ENCODE measurements at places on chromosomes 3 and 15.

GRCh38 chr15:72334842-72335241 lies 14.9 kb upstream of the CELF6 start:
- no peak for DNase-seq

- no peak for DNase-seq
These were observed 10.3 kb downstream of the SEC13 start for GRCh38 chr3:10310578-10310977.

DNA sequence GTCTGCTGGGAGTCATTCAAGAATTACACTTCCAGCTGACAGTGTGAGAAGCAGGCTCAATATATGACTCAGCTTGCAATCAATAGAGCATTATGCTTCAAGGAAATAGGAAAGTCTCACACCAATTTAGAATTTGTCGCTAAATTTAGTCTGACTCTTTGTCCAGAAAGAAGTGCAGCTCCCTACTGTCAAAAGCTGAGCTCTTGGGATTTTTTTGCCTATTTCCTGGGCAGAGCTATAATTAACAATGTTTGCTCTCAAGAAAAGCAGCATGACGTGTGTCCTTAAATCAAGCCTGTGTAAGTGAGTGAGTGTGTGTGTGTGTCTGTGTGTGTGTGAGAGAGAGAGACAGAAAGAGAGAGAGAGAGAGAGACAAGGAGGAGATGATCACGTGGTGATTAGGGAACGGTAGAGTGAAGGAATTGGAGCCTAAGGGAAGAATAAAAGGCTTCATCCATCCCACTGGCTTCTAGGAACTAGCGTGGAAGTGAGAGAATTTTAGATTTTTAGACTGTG lies 16.4 kb upstream of the SLC35G2 start:
- DNase-seq: no peak

DNA sequence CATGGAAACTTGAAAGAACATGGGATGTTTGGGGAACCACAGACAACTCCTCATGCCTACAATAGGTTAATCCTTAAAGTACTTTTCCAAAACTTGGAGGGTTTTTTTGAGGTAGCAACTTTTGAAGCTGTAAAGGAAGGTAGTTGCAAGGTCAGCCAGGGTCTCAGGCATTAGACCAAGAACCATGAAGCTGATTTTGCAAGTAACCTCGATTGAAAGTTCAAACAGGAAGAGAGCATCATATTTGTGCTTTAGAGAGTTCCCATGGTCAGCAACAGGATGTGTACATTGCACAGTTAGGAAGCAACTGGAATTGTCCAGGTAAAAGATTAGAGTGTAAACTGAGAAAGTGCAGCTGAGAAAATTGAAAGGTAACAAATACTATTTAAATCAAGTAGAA lies 199.8 kb upstream of the NR2F2 start:
- DNase-seq: no peak

DNA sequence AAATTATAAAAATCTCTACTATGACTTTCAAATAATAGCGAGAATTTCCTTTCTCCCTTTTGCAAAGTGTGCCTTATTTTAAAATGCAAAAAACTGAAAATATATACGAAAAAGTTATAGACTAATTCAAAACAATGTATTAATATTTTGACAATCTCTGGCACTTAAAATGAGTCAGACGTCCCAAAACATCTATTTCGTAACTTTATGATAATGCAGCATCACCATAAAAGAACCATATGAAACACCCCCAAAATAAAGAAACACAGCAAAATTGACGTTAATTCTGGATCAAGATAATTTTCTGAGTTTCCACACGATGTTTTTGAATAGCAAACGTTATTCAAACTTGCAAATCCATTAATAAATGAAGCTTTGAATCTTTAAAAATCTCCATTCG lies 1.0 kb downstream of the COPS2 start:
- DNase-seq: no peak

DNA sequence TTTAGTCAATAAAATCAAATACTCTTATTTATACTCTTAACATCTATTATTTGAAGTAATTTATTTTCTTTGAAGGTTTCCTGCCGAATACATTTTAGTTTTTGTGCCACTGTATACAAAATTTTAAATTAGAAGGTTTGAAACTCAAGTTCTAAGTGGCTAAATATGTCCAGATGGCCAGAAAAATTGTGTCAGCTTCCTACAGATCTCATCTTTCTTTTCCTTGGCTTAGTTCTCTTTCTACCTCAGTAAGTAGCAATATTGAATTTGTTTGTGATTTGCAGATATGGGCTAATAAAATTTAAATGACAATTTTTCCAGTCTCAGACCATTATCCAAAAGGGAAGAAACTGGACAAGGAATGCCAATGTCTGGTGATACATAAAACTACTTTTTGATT lies 452.1 kb downstream of the ROBO2 start:
- DNase-seq: no peak

GRCh38 chr15:59105854-59106253 lies 908 bp downstream of the CCNB2 start:
- DNase-seq: no peak

- no peak for DNase-seq
These were observed 367.7 kb downstream of the CGGBP1 start for GRCh38 chr3:87691109-87691508.

DNA sequence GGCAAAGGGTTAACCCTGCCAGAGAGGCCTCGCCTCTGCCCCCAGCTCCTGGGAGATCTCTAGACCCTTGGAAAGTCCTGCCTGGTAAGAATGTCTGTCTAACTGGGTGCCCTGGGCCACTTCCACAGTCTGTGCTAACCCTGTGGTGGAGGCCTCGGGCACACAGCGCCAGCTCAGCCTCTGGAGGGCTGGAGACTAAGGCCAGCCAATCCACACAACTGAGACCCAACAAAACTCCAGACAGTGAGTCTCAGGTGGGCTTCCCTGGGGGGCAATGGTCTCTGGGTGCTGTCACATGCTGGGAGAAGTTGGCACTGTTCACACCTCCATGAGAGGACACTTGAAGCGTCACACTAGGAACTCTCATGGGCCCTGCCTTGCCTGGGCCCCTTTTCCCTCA lies 19.5 kb downstream of the ZXDC start:
- no peak for DNase-seq

DNA sequence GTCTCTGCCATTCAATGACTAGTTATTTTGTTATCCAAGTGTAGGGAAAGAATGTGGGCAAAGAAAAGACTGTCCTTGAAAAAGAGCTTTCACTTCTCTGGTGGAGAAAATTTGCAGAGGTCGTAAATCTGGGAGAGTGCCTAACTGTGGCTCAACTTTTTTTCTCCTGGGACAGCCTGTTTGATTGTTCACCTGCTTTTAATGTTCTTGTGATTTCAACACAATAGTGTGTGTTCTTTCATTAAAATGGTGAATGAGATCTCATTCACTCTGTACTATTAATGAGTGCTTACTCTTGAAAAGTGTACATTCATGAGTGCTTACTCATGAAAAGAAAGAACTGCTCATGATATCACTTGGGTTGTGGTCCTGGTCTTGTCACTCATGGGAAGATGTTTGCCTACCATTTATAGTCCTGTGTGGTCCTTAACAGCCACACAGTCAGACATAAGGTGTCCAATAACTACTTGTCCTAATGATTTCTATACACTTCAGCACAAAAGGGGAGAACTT lies 567.3 kb downstream of the GRM7 start:
- no peak for DNase-seq

- peak; percentile 42 for DNase-seq
These were observed 60.5 kb upstream of the KLF13 start for GRCh38 chr15:31265871-31266711.

- DNase-seq: no peak
These were observed 16.8 kb downstream of the ATG7 start for GRCh38 chr3:11288786-11289637.

- peak; percentile 39 for DNase-seq
These were observed 125.5 kb downstream of the GADL1 start for GRCh38 chr3:30768703-30769550.

GRCh38 chr3:152302521-152303021 lies 33.8 kb downstream of the MBNL1 start:
- DNase-seq: no peak

DNA sequence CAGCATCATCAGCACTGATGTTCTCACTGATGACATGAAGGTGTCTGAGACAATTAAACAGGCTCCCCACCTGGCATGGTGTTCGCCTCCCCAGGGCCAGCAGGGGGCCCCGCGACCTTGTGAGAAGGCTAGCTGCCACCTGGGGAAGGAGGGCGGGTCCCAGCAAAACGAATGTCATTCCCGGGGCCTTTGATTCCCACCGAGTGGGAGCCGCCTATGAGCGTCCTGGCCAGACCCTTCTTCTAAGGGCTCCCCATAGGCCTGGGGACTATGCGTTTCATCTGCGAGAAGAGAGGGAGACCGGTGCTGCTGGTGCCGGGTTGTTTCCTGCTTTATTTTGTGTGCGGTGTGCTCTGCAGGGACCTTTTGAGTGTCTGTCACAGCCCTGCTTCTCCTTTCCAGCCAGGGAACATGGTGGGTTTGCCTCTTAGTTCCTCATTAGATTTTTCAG lies 20.5 kb upstream of the MINDY4B start:
- DNase-seq: peak; percentile 23

GRCh38 chr3:157914882-157915281 lies 191.3 kb downstream of the SHOX2 start:
- no peak for DNase-seq

DNA sequence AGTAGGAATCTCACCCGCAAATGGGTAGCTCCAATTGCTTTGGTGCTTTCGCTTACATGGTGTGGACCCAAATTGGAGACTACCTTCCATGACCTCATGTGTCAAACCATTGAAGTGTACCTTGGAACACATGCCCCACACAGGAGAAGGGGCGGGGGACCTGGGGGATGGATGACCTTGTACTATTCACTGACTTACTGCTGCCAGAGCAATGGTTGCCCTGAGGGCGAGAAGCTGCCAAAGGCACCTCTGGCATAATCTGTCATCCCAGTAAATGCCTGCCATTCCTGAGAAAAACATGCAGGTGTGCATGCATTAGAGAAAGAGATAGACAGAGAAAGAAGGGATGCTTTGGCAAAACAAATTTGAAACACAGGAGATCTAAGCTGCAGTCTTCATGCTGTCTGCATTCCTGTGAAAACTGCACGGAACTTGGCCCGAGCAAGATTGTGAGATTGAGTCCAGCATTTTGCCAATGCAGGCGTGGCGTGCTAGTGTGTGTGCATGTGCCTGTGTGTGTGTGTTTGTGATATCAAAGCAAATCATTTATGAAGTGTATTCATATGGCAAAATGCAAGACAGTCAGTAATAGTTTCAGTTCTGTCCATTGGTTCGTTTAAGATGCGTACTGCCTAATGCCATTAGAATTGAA lies 219.5 kb upstream of the MDFIC2 start:
- no peak for DNase-seq

DNA sequence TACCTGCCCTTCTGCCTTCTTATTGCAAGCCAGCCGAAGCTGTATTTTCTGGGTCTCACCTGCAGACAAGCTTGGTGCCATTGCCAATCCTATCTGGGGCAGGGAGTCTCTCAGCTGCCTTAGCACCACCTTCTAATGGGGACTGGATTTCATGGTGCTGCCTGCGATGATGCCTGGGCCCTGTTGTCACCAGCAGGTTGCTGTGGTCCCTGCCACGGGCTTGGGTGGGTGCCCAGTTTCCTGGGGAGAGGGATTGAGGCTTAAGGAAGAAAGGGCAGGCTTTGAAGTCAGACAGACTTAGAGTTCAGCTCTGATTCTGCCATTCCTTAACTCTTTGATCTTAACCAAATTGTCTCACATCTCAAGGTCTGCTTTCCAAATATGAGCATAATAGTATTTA lies 87.4 kb upstream of the CD96 start:
- DNase-seq: no peak

GRCh38 chr3:188780193-188781147 lies 391.3 kb upstream of the TPRG1 start:
- DNase-seq: no peak

DNA sequence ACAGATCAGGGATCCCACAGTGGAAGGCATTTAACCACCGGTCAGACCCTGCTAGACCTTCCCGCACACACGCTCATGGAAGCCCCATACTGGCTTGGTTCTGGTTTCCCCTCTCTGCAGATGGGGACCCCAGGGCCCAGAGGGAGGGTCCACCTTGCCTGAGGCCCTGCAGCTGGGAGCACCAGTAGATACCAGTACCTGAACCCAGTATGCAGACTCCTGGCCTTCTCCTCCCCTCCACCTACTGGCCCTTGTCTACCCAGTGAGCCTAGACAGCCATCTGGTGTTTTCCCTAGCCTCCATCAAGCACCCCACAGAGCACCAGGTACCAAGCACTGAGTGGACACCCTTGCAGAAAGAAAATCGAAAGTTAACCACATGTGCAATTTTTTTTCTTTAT lies 65.1 kb downstream of the MEGF11 start:
- DNase-seq: no peak

GRCh38 chr15:34584330-34584668 lies 848 bp upstream of the GOLGA8B start:
- DNase-seq: no peak

DNA sequence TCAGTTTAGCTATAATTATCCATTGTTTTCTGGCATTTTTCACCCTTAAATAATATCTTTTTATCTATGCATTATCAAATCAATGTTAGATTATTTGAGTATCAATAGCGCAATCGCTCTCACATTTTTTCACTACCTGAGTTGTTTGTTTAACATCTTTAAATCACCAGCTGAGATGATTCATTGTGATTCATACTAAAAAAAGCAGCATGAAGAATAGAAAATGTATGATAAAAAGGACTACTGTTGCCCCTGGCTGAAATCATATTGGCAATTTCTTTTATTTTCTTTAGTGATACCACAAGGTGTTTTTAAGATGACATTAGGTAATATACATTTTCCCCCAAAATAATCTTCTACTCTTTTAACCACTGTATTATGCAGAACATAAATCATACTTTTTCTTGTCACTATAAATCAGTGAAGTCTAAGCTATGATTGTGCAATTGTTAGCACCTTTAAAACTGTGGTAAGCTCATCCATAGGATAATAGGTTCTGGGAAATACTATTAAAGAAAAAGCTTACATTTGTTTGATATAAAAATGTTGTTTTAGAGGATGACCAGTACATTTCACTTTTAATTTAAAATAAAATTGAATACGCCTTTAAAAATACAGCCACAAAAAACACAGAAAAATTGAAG lies 889.1 kb downstream of the NAALADL2 start:
- DNase-seq: no peak

DNA sequence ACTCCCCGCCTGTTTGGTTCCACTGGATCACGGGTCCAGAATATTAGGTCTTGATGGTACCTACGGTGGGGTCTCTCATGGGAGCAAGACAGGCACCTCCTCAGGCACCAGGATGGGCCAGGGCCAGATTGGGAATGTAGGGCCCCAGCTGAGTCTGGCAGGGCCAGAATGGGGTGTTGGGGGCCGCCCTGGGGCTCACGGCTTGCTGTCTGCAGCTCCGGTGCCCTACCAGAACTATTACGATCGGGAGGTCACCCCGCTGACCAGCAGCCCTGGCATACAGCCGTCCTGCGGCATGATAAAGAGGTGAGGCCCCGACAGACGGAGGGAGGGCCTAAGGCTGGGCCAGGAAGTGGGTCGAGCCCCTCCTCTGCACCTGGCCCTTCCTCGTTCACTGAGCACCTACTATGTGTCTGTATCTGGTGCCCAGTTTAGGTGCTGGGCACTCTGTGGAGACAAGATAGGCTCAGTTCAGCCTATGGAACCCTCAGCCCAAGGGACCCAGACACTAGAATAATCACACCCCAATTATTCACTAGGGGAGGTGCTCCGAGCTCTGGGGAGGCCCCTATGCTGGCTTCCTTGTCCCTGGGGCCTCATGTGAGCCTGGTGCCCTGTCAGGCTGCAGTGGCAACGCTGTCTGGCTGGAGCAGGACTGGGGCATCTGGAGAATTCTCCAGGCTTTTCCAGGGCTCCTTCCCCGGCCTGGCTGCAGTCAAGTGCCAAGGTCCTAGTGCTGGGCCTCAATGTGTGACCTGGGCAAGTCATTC lies 37.9 kb downstream of the PSTPIP1 start:
- DNase-seq: peak; percentile 3

Measured in activated T-helper 1 cell treated with anti-CD3 and anti-CD28 coated beads, Interleukin-2, amount 50 U/mL, for 16 hours (primary cell).